ENCODE measurements at places on chromosomes 11 and 22.
A peak's percentile ranks its signal among the peaks of the same experiment; 100 is the strongest.

GRCh38 chr11:36868380-36868779 lies 270.3 kb upstream of the RAG2 start:
- no peaks in the 10 kb centered on the region for H3K4me1 ChIP-seq
- no peaks in the 10 kb centered on the region for H3K36me3 ChIP-seq
- no peaks in the 10 kb centered on the region for H3K27me3 ChIP-seq
- H3K4me3 ChIP-seq, result no peak overlapping the region
- no peak for DNase-seq
- no peak overlapping the region for H3K27ac ChIP-seq

DNA sequence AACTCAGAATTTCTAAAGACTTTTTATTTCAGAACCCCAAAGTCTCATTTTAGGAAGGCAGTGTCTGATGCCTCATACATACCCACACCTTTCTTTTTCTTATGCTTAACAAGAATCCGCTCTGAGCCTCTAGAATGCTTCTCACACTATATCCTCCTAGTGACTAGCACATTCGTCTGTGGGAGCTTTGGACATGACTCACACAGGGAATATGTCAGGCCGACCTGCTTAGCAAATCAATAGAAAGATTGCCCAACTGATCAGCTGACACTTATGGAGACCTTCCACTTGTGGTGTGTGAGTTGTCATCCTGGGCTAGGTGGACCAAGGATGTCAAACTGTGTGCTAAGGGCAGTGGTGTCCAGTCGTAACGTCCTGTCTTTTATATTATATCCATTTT lies 129.9 kb upstream of the TTC12 start:
- no peaks in the 10 kb centered on the region for H3K36me3 ChIP-seq
- no peak overlapping the region for H3K27ac ChIP-seq
- H3K4me3 ChIP-seq, result no peak overlapping the region
- peaks cover 3% of the 10 kb centered on the region for H3K4me1 ChIP-seq

GRCh38 chr11:38680166-38680565 lies 2082.1 kb upstream of the RAG2 start:
- no peak overlapping the region for H3K27ac ChIP-seq
- DNase-seq, result no peak
- H3K27me3 ChIP-seq, result no peaks in the 10 kb centered on the region
- H3K4me3 ChIP-seq, result no peak overlapping the region
- no peaks in the 10 kb centered on the region for H3K36me3 ChIP-seq

GRCh38 chr11:64268025-64268892 lies 16.2 kb downstream of the BAD start:
- H3K4me3 ChIP-seq, result peak overlapping the region; percentile 97
- no peaks in the 10 kb centered on the region for H3K4me1 ChIP-seq
- no peak overlapping the region for H3K27ac ChIP-seq
- H3K36me3 ChIP-seq, result peaks cover 16% of the 10 kb centered on the region

DNA sequence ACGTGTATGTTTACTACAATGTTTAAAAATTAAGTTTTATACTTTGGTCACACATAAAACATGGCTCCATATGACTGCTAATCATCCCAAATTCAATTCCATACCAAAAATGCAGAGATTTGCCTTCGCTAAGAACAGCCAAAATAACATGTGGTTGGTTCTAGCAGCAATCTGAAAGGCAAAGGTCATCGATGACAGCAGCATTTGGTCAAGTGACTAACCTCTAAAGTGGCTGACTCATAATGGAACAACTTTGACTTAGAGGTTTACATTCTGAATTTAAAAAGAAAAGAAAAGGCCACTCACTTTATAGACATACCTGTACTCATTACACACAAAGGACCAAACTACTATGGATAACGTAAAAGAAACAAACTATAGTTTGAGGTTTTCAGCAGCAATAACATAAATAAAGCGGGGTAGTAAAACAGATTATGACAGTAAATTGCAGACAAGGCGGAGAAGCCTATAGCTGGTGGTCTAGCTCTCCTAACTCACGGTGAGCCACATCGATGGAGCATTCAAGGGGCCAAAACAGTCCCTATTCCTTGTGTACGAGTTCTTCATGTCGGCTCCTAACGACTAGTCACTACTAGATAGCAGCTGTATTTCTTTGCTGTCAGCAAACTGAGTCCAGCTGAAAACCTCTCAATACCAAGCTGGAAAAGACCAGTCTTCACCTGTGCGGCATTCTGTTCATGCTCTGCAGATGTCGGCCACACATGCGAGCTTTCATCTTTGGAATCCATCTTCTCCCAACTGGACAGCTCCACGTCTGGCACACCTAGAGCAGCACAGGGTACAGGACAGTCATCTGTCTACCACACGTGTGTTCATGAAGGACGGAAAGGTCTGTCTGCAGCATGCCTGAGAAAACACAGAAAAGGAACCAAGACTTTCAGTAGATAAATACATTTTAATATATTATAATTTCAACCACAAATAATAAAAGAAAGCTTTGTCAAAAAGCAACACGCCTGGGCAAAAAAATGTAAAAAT lies 42.1 kb downstream of the PRDM10 start:
- H3K36me3 ChIP-seq, result peaks cover 18% of the 10 kb centered on the region
- DNase-seq, result no peak
- no peak overlapping the region for H3K27ac ChIP-seq

GRCh38 chr11:41383768-41384167 lies 75.7 kb downstream of the LRRC4C start:
- no peak overlapping the region for H3K4me3 ChIP-seq
- peaks cover 4% of the 10 kb centered on the region for H3K4me1 ChIP-seq
- no peak overlapping the region for H3K27ac ChIP-seq
- H3K36me3 ChIP-seq, result no peaks in the 10 kb centered on the region
- no peak for DNase-seq

- no peak for DNase-seq
- H3K27me3 ChIP-seq, result no peaks in the 10 kb centered on the region
- no peaks in the 10 kb centered on the region for H3K4me1 ChIP-seq
- H3K36me3 ChIP-seq, result peaks cover 1% of the 10 kb centered on the region
These were observed 43.3 kb downstream of the SNX19 start for GRCh38 chr11:130872981-130873380.

DNA sequence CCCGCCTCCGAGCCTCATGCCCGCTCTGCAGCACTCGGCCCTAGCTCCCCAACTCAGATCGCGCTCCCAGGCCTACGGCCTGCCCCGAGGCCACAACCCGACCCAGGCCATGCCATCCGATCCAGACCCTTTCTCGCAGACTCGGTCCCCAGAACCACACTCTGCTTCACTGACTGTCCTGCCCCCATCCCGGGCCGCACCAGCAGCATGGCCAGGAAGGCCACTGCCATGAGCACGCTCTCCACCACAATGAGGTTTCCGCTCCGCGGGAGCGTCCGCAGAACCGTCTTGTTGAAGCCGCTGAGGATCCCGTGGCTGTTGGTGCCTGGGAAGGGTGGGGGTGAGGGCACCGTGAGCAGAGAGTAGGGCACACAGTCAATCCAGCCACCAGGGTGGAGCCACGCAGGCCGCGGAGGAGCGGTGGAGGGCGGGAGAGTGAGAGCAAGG lies 6.4 kb downstream of the UNC93B1 start:
- no peak for DNase-seq
- no peaks in the 10 kb centered on the region for H3K4me1 ChIP-seq
- peak overlapping the region; percentile 87 for H3K4me3 ChIP-seq
- H3K27me3 ChIP-seq, result no peaks in the 10 kb centered on the region

GRCh38 chr11:71999798-72000197 lies 1.1 kb downstream of the IL18BP start:
- H3K4me1 ChIP-seq, result no peaks in the 10 kb centered on the region
- H3K27ac ChIP-seq, result no peak overlapping the region
- H3K36me3 ChIP-seq, result peaks cover 25% of the 10 kb centered on the region
- DNase-seq, result no peak

All from H9 (cell line).